Fibroblast of skin of right quadriceps (primary cell): ENCODE measurements at places on chromosomes 1 and 21.

GRCh38 chr1:32990887-32991286, 26.3 kb upstream of the RNF19B start:
- DNase-seq, result no peak

GRCh38 chr1:76585980-76586674, 281.2 kb upstream of the ST6GALNAC5 start:
- no peak for DNase-seq

DNA sequence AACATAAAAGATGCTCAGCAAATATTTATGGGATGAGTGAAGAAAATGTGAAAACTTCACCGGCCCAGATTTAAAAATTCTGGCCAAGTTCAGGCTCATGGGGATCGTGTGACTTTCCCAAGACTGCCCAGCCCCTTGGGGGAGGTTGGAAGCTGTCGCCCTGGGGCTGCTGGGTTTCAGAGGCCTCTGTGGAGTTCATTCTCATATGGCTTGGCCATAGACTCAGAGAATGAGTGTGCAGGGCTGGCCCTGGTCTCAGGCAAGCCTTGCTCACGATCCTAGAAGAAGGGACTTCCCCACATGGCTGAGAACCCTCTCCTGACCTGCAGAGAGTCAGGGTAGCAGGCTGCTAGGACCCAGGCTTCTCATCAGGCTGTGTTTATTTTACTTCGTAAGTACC, 24.6 kb downstream of the PADI2 start:
- no peak for DNase-seq

DNA sequence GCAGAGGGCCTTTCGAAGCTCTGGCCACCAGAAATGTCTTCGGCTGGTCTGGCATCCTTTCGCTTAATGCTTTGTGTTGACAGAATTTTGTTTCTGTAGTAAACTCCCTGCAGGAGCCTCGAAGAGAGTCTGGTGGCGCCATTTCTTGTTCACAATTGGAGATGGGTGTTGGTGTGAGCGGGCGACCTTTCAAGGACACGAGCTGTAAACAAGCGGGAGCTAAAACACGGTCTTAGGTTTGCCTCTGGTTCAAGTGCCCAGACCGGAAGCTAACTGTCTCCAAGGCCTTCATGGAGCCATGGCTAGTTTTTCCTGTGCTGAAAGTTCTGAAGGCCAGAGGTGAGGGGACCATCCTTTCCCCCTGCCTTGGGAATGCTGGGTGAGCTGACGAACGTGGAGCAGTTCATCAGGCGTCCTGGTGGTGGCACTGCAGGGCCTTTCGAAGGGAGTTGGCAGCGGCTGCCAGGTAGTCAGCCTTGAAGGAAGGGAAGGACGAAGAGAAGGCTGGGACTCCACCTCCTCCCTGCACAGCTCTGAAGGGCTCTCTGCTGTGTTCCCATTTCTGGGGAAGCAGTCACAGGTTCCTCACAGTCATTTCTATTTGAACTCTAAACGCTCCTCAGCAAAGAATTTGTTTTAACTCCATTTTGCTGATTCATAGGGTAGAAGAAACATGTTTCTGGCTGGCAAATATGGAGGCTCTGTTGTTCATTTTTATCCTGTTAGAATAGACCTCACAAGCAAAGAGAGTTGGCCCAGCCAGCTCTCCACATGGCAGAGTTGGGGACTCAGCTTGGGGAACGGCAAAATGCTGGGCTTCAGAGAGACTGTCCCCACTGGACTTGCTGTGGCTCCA, 35.2 kb downstream of the URB2 start:
- peak; percentile 59 for DNase-seq

GRCh38 chr21:42818328-42818749, 61.0 kb downstream of the WDR4 start:
- DNase-seq, result no peak

- DNase-seq, result peak; percentile 68
These were observed 253.1 kb upstream of the DUSP10 start for GRCh38 chr1:221994939-221995338.
